Mesothelial cell of epicardium (in vitro differentiated cells): ENCODE measurements at places on chromosomes 11 and 22.

- H3K27me3 ChIP-seq, result peaks cover 3% of the 10 kb centered on the region
- peak; percentile 37 for DNase-seq
- H3K27ac ChIP-seq, result no peak overlapping the region
- no peak overlapping the region for H3K4me3 ChIP-seq
Observed at GRCh38 chr11:1206391-1207271, 16.2 kb upstream of the MUC5B start.

DNA sequence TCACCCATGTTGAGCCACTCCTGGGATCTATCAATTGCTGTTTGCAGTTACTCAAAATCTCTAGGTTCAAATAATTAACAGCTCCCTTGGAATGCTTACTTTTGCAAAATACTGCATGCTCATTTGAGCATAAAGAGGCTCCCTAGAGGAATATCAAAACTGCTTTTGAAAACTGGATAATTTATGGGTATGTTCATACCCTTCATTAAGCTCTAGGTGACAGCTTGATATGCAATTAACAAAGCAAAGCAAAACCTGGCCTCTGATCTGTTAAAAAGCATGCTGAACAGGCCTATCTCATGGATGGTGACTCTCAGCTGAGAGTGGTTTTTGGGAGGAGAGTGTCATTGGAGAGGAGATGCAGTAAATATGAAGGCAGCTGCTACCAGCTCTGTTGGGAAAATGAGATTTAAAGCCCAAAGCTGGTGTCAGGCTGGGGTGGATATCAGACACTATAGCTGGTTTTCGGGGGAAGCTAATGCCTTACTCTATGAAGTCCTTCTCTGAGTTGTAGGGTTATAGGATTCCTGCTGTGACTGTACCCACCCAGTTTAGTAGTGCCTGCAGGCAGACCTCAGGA, 110.9 kb downstream of the RASSF10 start:
- peaks cover 2% of the 10 kb centered on the region for H3K4me1 ChIP-seq
- H3K36me3 ChIP-seq, result peaks cover 1% of the 10 kb centered on the region
- DNase-seq, result no peak
- H3K27ac ChIP-seq, result no peak overlapping the region
- H3K27me3 ChIP-seq, result no peaks in the 10 kb centered on the region
- H3K4me3 ChIP-seq, result no peak overlapping the region

DNA sequence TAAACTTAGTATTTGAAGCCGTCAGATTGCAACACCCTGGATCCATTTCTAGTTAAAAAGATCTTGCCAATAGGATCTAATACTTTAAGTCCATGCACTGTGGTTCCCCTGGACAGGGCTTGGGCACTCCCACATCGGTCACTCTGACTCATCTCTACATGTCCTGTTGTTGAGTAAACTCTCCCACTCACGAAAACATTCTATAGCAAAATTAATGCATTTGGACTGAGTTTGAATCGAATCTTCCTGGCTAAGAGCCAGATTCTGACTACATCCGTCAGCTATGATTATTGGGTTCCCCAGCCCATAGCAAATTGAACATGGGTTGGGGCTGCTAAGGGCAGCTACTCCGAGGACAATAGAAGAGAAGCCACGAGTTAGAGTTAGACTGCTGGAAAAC, 182.1 kb upstream of the SORL1-AS1 start:
- no peaks in the 10 kb centered on the region for H3K27me3 ChIP-seq
- peak overlapping the region; percentile 36 for H3K27ac ChIP-seq
- no peak overlapping the region for H3K4me3 ChIP-seq
- H3K4me1 ChIP-seq, result peaks cover 18% of the 10 kb centered on the region
- no peak for DNase-seq
- H3K36me3 ChIP-seq, result peaks cover 3% of the 10 kb centered on the region

DNA sequence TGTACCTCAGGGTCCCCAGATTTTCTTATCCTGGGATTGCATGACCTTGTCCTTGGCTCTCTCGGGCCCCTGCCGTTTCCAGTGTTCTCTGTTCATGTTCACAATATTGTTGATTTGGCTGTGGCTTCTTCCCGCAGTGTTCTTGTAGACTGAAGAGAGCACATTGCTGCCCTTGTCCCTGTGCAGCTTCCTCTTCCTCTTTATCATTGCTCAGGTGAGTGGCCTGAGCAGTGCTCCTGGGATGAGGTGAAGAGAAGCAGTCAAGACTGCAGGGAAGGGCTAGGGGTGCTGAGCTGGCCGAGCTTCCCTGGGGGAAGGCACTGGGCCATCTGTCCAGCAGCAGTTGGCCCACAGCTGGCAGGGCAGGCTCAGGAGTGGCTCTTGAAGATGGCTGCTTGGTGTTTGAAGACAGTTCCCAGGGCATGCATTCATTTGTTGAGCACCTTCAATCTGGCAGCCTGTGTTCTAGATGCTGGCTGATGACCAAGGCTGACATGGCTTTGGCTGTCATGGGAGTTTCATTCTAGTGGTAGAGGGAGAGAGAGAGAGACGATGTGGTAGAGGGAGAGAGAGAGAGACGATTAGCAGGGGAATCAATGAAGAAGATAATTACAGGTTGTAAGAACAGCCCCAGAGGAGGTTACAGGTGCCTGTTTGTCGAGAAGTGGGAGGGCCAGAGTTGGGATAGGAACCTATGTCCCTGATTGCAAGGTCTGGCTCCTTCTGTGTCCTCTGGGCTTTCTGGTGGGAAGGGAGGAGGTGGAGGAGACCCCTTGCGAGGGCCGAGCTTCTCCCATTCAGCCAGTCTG, 17.4 kb downstream of the BMAL1 start:
- H3K4me1 ChIP-seq, result no peaks in the 10 kb centered on the region
- H3K36me3 ChIP-seq, result no peaks in the 10 kb centered on the region
- no peak for DNase-seq
- peaks cover 21% of the 10 kb centered on the region for H3K27me3 ChIP-seq
- no peak overlapping the region for H3K27ac ChIP-seq
- H3K4me3 ChIP-seq, result no peak overlapping the region

DNA sequence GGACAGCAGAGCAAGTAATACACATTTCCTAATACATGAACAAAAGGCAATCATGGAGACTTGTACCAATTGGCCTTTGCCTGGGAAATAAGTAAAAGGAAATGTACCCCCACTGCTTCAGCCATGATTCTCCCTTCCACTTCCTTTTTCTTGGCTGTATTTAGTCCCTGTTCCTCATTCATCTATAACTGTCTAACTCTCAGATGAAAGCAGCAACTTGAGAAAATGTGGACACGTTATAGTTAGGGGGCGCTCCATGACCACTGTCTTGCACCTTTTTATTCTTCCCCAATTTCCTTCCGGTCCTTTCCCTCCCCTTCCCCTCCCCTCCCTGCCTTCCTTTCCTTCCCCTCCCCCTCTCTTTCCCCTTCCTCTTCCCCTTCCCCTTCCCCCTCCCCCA, 61.3 kb upstream of the BARX2 start:
- peaks cover under 1% of the 10 kb centered on the region for H3K36me3 ChIP-seq
- no peak for DNase-seq
- H3K4me3 ChIP-seq, result no peak overlapping the region
- no peaks in the 10 kb centered on the region for H3K27me3 ChIP-seq
- H3K4me1 ChIP-seq, result peaks cover 43% of the 10 kb centered on the region

- DNase-seq, result no peak
- H3K36me3 ChIP-seq, result no peaks in the 10 kb centered on the region
- H3K4me1 ChIP-seq, result no peaks in the 10 kb centered on the region
- no peak overlapping the region for H3K27ac ChIP-seq
Observed at GRCh38 chr11:84419616-84420015, 1133.4 kb upstream of the CCDC90B start.

- DNase-seq, result no peak
- no peak overlapping the region for H3K4me3 ChIP-seq
- peaks cover 5% of the 10 kb centered on the region for H3K27me3 ChIP-seq
- H3K36me3 ChIP-seq, result peaks cover 11% of the 10 kb centered on the region
- H3K4me1 ChIP-seq, result no peaks in the 10 kb centered on the region
Observed at GRCh38 chr22:30922151-30922611, 46.4 kb downstream of the MORC2 start.

DNA sequence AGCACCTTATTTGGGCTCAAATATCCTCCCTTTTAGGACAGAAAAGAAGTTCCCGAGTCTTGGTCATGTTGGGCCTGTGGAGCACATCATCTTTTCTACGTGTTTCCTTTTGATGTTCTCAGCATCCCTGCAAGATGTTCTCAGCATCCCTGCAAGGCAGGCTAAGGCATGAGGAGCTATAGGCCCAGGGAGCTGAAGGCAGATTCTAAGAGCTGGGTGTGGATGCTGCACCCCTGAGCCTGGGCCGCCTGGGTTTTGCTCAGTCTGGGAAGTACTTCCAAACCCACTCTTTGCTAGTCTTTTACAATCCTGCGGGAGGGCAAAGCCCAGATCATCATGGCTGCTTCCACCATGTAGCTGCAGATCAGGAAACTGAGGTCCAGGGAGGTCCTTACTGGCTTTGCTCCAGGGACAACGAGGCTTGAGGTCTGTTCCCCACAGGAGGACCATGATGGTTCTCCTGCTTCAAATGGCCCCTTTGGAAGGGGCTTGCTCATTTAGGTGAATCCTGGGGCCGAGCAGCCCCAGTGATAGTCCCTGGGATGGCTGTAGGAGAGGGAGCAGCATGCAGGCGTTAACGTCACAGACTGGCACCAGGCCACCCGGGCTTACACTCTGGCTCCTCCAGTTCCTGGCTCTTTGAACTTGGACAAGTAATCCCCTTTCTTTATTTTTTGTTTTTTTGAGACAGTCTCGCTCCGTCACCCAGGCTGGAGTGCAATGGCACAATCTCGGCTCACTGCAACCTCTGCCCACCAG, 10.6 kb downstream of the LRRC75B start:
- H3K27ac ChIP-seq, result no peak overlapping the region
- H3K27me3 ChIP-seq, result no peaks in the 10 kb centered on the region
- no peaks in the 10 kb centered on the region for H3K36me3 ChIP-seq
- no peak for DNase-seq
- H3K4me3 ChIP-seq, result no peak overlapping the region
